ENCODE measurements at places on chromosomes 4 and X. TPM values are rescaled to one million over a fixed set of nuclear protein-coding genes. Genes with fewer than 3 reads are reported as not detected.

DNA sequence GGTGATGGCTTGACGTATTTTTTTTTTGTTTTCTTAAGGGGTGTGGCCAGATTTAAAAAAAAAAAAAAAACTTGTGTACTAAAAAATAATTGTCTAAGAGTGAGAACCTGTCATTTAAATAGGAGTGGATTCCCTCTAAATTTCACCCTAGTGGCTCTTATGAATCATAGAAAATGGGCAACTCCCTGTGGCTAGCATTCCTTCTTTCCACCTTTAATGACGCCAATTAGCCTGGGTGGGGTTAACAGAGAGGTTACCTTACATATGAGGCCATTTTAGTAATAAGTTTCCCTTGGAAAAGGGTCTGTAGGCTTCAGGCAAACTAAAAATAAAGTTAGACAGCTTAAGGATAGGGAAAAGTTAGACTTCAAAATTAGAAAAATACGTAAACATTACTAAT is 223.5 kb upstream of the FAM241A start:
- no peak for DNase-seq

DNA sequence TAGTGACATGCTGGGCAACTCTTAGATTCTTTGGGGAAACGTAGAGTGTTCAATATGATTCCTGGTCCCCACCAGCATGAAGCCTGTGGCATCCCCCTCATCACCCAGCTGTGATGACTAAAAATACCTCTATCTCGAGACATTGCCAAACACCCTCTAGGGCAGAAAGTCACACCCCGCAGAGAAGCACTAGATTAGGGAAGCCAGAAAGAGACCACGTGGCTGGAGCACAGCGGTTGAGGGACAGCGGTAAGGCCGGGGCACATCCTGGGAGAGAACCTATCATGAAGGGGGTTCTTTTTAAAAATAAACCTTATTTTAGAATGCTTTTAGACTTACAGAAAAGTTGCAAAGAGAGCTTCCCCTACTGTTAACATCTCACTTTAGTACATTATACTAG is 11.0 kb downstream of the FAT1 start:
- no peak for DNase-seq

GRCh38 chr4:182885022-182885737 is 32.0 kb downstream of the DCTD start:
- no peak for DNase-seq

GRCh38 chr4:600166-600565 is 24.1 kb upstream of the TMEM271 start:
- no peak for DNase-seq

- no peak for DNase-seq
These were observed 93.4 kb downstream of the NHSL2 start for GRCh38 chrX:72003811-72004750.

GRCh38 chrX:85977218-85977617 is 70.1 kb downstream of the CHM start:
- peak; percentile 4 for DNase-seq

DNA sequence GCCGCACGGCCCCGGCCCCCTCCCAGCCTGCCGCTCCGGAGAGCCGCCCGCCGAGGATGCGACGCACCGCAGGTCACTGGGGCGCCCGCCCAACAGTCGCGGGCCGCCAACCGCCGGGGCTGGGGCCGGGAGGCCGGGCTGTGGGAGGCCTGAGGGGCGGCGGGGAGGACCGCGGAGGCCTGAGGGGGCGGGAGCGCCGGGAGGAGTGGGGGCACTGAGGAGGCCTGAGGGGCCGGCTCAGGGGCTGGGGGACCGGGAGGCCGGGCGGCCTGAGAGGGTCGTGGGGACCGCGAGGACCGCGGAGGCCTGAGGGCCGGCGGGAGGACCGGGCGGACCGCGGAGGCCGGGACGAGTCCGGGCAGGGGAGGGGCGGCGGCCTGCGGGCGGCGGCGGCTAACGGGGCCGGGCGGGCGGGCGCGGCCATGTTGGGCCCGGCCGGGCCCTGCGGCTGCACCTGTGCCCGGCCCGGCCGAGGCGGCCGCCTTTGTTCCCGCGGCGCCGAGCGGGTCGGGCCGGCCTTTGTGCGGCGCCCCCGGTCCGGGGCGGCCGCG is 353 bp downstream of the NSD2 start:
- no peak for DNase-seq

DNA sequence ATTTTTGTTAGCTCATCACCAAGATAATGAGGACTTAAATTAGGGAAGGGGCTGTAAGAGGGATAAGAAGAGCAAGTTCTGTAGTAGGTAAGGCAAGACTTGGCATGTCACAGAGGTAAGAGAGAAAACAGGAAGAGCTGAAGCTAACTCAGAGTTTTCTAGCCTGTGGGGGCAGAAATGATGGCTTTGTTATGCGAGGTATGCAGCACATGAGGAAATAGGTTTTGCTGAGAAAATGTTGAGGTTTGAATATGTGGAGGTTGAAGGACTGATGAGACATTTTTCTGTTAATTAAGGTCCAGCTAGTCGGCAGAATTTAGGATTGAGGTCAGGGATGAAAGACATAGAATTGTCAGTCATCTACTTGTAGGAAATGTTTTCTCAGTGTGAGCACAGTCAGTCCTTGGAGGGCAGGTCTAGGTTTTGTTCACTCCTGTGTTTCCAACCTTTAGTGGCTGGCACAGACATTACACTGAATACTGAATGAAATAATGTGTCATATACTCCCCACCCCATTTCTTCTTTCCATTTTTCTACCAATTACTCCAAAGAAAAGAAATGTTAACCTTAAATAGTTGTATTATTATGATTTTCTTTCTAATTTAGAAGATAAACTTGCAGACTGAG is 154.0 kb upstream of the AADAT start:
- DNase-seq = no peak

- DNase-seq = no peak
These were observed 4.8 kb downstream of the ELK1 start for GRCh38 chrX:47645530-47645929.

- no peak for DNase-seq
These were observed 14.4 kb downstream of the TXK start for GRCh38 chr4:48119646-48120045.

GRCh38 chrX:87572901-87573300 is 55.3 kb downstream of the KLHL4 start:
- no peak for DNase-seq

GRCh38 chr4:151689211-151689991 is 71.4 kb downstream of the GATB start:
- no peak for DNase-seq

The CFAP299 gene
- polyA plus RNA-seq = not detected

The GABRA4 gene
- 1.2 TPM for polyA plus RNA-seq

The FATE1 gene
- polyA plus RNA-seq = 0.28 TPM

The GABRQ gene
- not detected for polyA plus RNA-seq
